ENCODE measurements at places on chromosomes 3 and 15.

DNA sequence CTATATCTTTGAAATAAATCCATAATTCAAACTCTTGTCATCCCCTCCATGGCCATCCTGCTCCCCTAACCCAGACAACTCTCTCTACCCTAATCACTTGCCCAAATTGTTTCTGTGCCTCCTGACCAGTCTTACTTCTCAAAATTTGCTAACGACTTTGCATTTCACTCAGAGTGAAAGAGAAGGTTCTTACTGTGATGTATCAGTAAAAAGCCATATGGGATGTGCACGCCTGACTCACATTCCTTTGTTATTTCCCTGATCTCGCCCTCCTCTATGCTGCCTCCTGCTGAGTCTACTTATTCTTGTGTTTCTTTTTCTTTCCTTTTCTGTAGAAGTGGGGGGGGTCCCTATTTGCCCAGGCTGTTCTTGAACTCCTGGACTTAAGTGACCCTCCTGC is 487.2 kb upstream of the FRG2C start:
- no peak for DNase-seq

DNA sequence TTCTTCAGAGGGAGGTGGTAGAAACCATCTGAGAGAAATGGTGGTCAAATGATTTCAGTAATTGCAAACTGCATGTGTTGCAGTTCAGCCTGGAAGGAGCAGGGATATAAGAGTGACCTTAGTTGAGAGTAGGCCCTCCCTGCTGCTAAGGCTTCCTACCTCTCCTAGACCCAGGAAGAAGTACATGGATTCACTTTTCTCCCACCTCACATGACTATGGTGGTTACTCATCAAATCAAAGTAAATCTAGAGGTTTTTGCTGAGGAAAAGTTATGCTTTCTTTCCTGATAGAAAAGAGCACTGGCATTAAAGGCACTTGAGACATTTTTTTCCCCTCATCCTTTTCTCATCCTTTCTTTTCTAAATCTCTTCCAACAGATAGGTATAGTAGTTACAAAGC is 43.2 kb upstream of the LEKR1 start:
- no peak for DNase-seq

GRCh38 chr3:42031808-42032480 is 59.2 kb upstream of the TRAK1 start:
- DNase-seq, result no peak

- DNase-seq, result no peak
Measured at GRCh38 chr15:79402136-79402535, 30.0 kb upstream of the MINAR1 start.

GRCh38 chr15:82799183-82799841 is 6.6 kb downstream of the FSD2 start:
- DNase-seq, result no peak

DNA sequence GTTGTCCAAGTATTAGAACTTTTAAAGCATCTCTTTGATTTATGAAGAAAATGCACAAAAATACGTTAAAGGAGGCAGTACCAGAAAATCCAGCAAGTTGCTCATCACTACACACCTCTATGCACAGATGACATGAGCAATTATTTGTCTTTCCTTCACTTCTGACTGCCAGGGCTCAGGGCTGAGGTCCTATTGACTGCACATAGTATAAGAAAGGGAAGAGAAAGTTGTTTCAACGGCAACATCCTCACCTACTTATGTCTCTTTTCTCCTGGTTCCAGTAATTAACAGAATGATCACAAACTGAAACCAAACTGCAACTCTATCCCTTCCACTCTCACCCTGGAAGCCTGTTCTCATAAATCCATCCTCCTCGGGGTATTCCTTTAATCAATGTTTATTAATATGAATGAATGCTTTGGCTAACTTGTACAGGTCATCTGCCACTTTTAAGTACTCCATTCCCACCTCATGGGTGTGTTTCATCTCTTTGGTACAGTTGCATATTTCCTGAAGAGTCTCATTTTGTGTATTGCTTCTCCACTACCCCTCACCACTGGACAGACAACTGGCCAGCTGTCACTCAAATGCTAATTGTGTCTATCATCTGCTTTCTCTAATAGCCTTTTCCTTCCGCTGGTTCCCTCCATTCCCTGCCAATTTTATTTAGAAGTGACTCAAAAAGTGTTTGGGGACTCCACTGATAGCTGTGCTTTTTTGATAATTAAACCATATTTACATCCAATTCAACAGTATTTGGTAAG is 34.5 kb downstream of the RAB27A start:
- DNase-seq, result no peak

- DNase-seq, result no peak
Measured at GRCh38 chr15:39817892-39818291, 35.3 kb upstream of the FSIP1 start.

DNA sequence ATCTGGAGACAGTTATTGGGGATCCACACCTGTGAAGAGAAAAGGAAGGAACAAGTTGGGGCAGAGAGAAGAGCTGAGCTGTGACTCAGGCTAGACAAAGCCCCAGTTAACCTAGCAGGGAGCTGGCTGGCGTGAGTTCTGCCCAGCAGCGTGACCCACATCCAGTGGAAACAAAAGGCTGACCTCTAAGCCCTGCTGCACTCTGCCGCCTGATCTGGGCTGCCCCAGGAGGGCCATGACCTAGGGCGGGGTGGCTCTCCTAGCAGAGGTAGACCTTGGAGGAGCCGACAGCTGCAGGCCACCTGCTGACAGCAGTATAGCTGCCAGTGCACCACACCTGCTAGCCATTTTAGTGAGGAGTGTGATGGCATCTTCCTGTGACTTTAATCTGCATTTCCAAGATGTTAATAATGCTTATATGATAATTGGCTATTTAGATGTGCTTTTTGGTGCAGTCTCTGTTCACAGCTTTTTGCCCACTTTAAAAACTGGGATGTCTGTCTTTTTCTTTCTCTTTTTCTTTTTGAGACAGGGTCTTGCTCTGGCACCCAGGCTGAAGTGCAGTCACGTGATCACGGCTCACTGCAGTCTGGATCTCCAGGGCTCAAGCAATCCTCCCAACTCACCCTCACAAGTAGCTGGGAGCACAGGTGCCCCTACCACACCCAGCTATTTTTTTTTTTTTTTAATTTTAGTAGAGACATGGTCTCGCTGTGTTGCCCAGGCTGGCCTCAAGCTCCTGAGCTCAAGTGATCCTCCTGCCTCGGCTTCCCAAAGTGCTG is 78.1 kb downstream of the LSM3 start:
- DNase-seq, result peak; percentile 55

- DNase-seq, result no peak
Measured at GRCh38 chr3:158109295-158109803, 540 bp upstream of the RSRC1 start.

DNA sequence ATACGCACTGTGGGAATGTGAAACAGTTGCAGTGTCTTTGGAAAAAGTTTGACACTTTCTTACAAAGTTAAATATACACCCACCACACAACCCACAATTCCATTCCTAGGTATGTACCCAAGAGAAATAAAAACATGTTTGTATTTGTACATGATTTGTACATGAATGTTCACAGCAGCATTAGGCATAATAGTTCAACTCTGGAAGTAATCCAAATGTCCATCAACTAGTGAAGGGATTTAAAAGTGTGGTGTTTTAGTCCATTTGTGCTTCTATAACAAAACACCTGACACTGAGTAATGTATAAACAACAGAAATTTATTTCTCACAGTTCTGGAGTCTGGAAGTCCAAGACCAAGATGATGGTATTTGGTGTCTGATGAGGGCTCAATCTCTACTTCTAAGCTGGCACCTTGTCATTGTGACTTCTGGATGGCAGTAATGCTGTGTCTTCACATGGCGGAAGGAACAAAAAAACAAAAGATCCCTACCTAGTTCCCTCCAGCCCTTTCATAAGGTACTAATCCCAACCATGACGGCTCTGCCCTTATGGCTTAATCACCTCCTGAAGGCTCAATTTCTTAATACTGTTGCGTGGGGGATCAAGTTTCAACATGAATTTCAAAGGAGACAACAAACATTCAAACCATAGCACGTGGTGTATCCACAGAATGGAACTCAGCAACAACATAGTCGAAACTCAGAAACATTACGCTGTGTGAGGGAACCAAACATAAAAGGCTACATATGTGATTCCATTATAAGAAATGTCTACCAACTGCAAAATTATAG is 120.5 kb downstream of the AQP9 start:
- DNase-seq, result no peak

- DNase-seq, result no peak
Measured at GRCh38 chr3:189936201-189936945, 184.3 kb downstream of the P3H2 start.

GRCh38 chr3:126696701-126697267 is 7.3 kb upstream of the CHCHD6 start:
- DNase-seq, result no peak

- no peak for DNase-seq
Measured at GRCh38 chr3:197593046-197593380, 37.2 kb upstream of the BDH1 start.

DNA sequence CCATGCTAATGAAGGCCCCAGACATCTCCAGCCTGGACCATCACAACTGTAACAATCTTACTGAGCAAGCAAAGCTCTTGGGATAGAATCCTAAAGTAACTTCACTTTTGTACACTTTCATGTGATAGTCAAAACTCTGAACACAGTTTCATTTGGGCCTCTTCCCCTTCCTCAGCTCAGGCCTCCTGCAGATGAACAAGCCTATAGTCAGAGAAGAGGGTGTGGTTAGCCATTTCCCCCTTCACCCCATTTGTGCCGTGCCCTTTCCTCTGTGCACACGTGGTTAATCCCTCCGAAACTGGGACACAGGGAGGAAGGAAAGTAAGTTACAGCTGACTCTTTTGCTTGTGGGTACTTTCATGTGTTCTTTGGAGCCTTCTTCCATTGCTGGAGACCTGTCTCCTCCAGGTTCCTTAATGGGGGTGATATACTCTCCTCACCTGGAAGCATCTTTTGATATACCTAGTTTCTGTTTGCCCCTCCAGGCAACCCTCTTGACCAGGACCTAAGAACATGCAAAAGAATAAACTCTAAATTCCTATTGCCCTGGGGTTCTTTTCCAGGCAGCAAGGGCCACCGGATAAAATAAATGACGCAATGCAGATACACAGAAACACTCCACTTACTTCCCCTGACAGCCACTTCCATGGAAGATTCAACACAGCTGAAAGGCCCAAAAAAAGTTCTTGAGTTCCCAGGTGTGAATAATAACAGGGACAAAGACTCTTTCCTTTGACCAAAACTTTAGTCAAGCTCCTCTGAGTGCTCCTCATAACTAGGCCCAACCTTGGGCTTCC is 29.6 kb upstream of the CSTA start:
- no peak for DNase-seq

- DNase-seq, result peak; percentile 91
Measured at GRCh38 chr15:44811337-44811736, 75.0 kb downstream of the TRIM69 start.

- peak; percentile 89 for DNase-seq
Measured at GRCh38 chr3:171351676-171352075, 108.5 kb downstream of the TNIK start.

- no peak for DNase-seq
Measured at GRCh38 chr3:151107177-151107576, 21.7 kb downstream of the MED12L start.

- DNase-seq, result no peak
Measured at GRCh38 chr3:25849641-25850385, 59.9 kb downstream of the OXSM start.

- DNase-seq, result no peak
Measured at GRCh38 chr3:37907906-37908305, 46.2 kb downstream of the CTDSPL start.

DNA sequence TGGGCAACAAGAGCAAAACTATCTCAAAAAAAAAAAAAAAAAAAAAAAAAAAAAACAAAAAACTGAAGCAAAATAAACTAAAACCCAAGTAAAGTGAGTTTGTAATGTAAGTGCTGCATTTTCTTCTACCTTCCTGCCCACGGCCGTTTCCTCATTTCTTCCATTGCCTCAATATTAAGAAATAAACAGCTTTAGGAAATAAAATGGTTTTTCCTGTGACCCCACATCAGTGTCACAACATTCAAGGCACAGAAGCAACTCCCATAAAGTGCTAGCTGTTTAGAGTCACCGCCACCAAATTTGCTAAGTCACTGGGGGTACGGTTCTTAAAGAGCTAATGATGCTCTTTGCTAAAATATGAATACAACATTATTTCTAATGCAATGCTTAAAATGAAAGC is 3.3 kb downstream of the PKM start:
- DNase-seq, result no peak

- no peak for DNase-seq
Measured at GRCh38 chr3:10911350-10912002, 81.1 kb upstream of the SLC6A1 start.

DNA sequence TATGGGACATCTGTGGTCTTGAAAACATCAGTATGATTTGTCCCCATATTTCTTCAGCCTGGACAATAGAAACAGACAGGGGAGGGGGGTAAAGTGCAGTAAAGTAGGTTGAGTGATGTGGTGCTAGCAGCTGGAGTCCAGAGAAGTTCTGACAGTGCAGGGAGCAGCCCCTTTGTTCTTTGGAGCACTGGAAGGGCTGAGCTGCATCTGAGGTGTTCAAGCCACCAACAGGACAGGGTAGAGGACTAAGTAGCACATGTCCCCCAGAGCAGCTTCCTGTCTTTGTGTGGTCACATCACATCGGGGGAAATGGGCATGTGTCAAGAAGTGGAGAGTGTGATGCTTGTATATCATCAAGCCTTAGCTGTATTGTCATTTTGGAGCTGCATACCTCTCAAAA is 12.1 kb downstream of the MRPS22 start:
- no peak for DNase-seq

GRCh38 chr3:131705558-131706051 is 202.8 kb upstream of the MRPL3 start:
- peak; percentile 72 for DNase-seq

GRCh38 chr3:39937315-39937714 is 127.9 kb downstream of the MYRIP start:
- no peak for DNase-seq

DNA sequence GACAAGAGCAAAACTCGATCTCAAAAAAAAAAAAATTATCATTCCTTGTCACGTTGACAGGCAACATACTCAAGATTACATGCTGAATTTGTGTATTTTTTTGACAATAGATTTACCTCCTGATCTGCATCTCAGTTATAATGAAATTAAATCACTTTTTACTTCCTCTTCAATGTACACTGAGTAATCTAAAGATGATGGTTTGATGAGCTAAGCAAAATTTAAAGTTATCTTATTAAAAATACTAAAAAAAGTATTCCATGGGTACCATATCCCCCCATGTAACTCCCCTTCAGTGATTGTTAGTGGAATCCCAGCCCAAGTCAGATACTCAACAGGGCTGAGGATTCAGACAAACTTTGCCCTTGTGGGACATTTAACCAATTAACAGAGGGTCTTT is 463.2 kb downstream of the OCA2 start:
- no peak for DNase-seq

DNA sequence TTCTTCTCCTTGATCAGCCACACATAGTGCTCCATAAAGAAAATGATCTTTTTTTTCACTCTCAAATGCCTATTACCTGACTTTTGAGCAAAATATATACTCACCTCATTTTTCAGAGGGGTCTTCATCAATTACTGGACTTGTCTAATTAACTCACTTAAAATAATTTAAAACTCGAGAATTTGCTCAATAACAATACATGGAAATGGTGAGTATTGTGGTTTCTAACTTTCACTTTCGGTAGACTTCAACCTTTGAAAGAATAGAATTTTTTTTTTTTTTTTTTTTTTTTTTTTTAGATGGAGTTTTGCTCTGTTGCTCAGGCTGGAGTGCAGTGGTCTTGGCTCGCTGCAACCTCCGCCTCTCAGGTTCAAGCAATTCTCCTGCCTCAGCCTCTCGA is 17.7 kb upstream of the EPHB1 start:
- no peak for DNase-seq

Data from NCI-H1417 (cell line).